ENCODE measurements at places on chromosomes 4 and X.
A peak's percentile ranks its signal among the peaks of the same experiment; 100 is the strongest.

GRCh38 chrX:153537526-153538295 lies 20.3 kb downstream of the ATP2B3 start:
- DNase-seq, result no peak

- DNase-seq, result no peak
Measured at GRCh38 chr4:13201241-13201640, 282.9 kb downstream of the RAB28 start.

- DNase-seq, result no peak
Measured at GRCh38 chr4:38752941-38753806, 29.6 kb downstream of the TLR10 start.

DNA sequence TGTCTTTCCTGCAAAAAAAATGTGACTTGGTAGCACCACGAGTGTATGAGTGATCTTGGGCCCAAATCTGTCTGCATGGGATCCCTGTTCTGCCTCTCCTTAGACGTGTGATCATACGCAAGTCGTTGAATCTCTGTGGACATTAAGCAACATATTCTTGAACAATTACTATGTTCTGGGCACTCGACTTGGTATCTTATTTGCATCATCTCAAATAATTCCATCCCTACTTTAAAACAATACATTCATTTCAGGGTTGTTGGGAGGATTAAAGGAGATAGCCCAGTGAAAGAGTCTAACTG lies 145.4 kb upstream of the CPEB2 start:
- DNase-seq, result no peak

DNA sequence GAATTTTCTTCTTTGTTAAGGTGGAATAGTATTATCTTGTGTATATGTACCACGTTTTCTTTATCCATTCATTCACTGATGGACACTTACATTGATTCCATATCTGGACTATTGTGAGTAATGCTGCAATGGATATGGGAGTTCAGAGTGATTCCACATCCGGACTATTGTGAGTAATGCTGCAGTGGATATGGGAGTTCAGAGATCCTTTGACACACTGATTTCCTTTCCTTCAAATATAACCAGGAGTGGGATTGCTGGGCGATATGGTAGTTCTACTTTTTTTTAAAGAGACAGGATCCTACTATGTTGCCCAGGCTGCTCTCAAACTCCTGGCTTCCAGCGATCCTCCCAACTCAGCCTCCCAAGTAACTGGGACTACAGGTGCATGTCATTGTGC lies 12.1 kb downstream of the TMEM156 start:
- DNase-seq, result no peak

- no peak for DNase-seq
Measured at GRCh38 chr4:99540277-99540939, 23.4 kb downstream of the TRMT10A start.

DNA sequence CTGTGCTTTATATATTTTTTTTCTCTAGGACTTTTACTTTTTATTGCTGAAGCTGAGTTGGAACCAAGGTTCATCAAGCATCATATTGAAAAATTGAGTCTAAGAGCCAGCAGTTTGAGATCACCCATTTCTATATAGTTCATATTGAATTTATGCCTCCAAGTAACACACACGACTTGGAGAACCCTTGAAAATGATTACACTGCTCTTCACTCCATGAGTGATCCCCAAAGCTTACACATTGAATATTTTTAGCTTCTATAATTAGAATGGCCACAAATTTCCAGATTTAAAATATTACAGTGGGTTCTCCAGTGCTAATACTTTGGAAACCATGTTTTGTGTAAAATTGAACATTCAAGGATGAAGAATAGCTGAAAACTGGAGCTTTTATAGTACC lies 144.4 kb upstream of the SLC4A4 start:
- DNase-seq, result no peak

DNA sequence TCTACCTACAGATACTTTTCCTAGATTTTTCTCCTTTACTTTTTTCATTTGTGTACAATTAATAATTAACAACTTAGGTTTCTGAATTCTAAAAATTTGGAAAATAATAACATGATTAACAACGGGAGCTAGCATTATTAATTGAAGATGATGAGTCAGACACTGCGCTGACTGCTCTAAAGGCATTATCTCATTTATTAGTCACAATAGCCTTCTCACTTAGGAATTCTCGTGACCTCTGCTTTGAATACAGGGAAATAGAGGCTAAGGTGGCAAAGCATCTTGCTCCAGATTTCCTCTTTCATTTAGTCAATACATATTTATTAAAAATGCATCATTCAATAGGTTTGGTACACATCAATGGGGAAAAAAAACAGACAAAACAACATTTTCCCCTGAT lies 441.3 kb downstream of the PCDH18 start:
- DNase-seq, result no peak

- DNase-seq, result peak; percentile 17
Measured at GRCh38 chr4:15963001-15963451, at the start of gene FGFBP2. FGFBP2 (minus strand) TSS chr4:15963175; CDS start chr4:15963129, 46 bp downstream.

- peak; percentile 0 for DNase-seq
Measured at GRCh38 chrX:41921492-41922430, 1.6 kb downstream of the CASK start.

- DNase-seq, result no peak
Measured at GRCh38 chr4:173046818-173047217, 121.8 kb upstream of the GALNT7 start.

DNA sequence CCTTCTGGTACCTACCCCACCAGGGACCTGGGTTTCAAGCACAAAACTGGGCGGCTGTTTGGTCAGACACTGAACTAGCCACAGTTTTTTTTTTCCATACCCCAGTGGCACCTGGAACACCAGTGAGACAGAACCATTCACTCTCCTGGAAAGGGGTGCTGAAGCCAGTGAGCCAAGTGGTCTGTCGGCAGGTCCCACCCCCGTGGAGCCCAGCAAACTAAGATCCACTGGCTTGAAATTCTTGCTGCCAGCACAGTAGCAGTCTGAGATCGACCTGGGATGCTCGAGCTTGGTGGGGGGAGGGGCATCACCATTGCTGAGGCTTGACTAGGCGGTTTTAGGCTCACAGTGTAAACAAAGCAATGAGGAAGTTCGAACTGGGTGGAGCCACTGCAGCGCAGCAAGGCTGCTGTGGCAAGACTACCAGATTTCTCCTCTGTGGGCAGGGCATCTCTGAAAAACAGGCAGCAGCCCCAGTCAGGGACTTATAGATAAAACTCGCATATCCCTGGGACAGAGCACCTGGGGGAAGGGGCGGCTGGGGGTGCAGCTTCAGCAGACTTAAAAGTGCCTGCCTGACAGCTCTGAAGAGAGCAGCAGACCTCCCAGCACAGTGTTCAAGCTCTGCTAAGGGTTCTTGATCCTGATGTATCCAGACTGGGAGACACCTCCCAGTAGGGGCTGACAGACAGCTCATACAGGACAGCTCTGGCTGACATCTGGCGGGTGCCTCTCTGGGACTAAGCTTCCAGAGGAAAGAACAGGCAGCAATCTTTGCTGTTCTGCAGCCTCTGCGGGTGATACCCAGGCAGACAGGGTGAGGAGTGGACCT lies 223.0 kb downstream of the COX18 start:
- DNase-seq, result no peak

DNA sequence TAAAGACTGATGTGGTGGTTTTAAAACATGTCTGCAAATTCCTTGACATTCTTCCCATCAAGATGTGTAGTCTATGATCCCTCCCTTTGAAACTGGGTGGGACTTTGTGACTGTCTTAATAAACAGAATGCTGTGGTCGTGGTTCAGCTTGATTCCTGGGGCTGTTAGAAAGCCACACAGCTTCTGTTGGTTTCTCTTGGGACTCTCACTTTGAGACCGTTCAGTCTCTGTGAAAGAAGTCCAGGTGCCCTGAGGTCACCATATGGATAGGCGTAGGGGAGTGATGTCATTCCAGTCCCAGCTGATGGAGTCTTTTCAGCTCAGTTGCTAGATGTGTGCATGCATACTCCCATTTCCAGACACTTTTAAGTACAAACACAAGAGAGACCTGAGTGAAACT lies 216.6 kb downstream of the KDR start:
- no peak for DNase-seq

GRCh38 chr4:107196312-107196711 lies 160.2 kb upstream of the DKK2 start:
- DNase-seq, result no peak

GRCh38 chrX:11952176-11952720 lies 186.0 kb upstream of the FRMPD4 start:
- no peak for DNase-seq

- no peak for DNase-seq
Measured at GRCh38 chr4:136342666-136343065, 1189.6 kb downstream of the PCDH18 start.

GRCh38 chr4:144872508-144873225 lies 225.3 kb downstream of the ANAPC10 start:
- DNase-seq, result no peak

DNA sequence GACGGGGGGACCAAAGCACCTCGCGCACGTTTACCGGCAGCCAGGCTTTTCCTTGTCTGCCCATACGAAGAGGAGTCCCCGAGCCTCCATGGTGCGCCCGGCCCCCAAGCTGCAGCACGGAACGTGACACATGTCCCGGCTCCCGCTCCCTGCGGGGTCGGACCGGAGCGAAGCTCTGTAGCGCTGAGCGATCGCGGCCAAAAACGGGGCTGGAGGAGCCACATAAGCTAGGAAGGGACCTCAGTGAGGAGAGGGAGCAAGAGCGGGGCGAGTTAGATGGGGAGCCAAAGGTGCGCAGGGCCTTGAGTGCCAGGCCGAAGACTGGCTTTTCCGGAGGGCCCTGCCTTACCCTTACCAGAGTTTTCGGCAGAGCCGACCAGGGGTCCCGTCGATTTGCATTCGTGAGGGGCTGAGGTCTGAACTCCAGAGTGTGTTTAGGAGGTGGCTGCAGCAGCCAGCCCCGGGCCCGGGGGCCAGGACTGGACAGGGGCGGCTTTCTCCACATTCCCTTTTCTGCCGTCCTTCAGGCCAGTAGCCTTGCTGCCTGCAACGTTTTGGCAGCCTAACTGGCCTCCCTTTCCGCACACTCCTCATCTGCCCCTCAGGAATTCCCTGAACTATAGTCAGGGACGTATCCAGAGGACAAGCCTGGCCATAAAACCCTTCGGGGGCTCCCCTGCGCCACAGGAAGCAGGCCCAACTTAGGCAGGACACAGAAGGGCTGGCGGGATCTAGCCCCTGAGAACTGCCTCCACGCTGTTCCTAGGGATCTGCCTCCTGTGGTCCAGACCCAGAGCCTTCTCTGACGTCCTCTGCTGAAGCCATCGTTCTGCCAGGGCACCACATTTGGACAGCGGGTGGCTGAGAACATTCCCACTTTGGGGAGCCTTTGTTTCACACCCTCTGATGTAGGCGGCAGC lies 689 bp downstream of the SSR4 start:
- no peak for DNase-seq

DNA sequence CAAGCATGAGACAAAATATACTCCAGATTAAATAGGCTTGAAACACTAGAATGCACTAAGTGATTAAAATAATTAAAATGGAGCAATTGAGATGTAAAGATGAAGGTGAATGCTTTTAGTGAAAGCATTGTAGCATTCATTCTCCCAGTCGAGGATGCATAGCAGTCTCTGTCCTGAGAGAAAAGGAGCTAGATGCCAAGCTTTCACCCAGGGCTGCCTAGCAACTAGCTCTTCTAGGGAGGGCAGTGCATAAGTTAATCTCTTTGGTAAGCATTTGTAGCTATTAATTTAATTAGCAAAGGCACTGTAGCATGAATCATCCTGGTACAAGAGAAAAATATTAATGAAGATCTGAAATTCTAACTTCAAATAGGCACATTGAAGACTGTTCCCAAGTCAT lies 1014.8 kb downstream of the C4orf33 start:
- no peak for DNase-seq

All from stimulated activated naive CD4-positive, alpha-beta T cell (primary cell).